CD4-positive, alpha-beta T cell treated with Interleukin-2 at 100 ng/mL for 4 hours (primary cell): ENCODE measurements at places on chromosomes 16 and 17.

- DNase-seq = no peak
Observed at GRCh38 chr16:68695575-68695974, 41.5 kb upstream of the CDH1 start.

DNA sequence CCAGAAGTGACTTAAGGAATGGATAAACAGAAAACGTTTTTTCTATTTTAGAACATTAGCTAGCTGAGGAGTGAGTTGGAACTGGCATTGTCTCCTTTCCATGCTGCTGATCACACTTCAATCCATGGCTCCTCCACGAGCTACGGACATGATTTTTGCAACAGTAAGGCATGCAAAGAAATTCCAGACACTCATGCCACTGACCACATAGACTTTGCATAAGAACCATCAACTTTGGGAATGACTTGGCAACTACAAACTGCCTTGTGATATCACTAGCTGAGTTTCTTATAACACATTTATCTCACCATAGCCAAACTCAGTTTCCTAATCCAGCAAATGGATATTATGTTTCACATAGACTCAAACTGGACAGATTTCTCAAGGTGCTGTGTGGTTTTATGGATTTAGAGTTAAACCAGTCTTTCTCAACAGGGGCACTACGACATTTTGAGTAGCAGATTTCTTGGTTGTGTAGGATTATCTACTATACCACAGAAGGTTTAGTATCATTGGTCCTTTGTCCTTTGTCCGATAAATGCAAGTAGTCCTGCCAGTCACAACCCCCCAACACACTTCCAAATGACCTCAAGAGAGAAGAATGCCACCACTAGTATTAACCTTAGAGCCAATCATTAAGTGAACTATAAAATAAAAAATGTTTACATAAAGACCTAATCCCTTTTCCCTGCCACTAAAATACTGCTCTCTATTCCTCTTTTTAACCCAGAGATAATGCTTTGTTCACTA is 48.3 kb upstream of the C17orf78 start:
- no peak for DNase-seq

GRCh38 chr17:78873519-78874340 is 29.3 kb downstream of the CEP295NL start:
- DNase-seq = no peak

DNA sequence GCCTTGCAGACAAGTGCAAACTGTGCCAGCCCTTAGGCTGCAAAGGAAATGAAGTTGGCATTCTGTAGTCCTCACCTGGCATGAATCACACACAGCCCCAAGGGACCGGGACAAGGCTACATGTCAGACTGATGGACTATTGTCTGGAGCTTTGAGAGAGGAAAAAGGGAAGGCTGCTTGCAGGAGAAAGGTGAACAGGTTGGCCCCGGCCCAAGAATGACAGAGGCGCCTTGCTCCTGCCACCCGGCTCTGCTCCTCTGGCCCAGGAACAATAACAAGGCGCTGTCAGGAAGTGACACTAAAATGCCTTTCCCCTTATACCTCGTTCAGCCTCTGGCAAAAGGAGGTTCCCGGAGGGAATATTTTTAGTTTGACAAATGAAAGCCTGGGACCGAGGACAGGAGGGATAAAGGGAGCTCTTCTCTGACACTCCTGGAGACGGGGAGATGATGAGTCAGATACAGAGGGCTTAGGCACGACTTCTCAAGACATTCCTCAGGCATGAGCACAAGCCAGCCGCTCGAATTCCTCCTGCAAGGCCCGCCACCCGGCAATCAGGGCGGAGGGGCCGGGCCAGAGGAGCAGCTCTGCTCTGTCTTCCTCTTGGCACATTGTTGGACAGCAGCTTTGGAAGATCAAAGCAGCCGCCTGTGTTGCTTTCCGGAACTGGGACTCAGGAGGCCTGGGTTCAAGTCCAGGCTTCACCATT is 105.8 kb downstream of the NOG start:
- no peak for DNase-seq
